ENCODE measurements at places on chromosomes 3 and 15.

DNA sequence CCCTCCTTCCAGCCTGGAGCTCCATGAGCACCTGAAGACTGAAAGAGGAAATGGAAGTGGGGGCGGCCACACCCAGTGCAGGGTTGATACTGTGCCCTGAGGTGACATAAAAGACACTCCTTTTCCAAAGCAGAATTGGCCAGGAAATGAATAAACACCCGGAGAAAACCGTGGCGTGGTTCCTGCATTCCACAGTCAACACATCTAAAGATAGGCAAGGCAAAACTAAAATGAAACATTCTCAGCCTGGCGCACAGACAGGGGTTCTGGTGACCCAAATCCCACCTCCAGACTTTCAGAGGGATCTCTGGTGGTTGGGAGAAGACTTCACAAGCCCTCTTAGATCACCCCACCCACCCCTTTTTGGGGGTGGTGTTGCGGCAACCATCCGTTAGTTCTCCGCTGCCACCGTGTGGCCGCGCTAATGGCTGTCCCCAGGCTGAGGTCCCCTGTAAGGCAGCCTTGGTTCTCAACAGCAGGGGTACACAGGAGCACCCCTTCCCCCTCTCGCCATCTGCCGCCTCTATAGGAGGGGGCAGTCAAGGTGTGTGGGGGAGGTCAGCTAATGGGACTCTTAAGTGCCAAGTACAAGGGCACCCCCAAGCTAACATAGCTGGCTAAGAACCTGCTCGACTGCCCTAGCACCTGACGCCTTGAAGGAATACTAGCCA, 2.5 kb upstream of the MST1R start:
- DNase-seq, result peak; percentile 77

GRCh38 chr3:67723863-67724262, 69.5 kb upstream of the SUCLG2 start:
- DNase-seq, result no peak

- no peak for DNase-seq
Measured at GRCh38 chr3:105315815-105316214, 50.9 kb upstream of the ALCAM start.

DNA sequence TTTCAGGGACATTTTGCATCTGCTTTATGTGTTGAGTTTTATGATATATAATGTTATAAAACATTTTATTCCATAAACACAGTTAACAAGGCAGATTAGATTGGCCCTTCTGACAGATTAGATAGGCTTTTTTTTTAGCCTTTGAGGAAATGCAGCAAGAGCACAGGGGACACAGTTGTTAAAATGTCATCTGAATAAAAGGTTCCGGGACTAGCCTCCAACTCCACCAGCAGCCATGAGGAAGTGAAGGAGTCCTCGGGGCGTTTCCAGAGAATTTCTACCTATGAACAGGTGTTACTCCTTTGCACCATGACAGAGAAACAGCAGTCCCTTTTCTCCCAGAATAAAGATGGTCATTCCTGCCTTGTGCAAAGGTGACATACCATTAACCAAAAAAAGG, 167.8 kb upstream of the KBTBD8 start:
- no peak for DNase-seq

- DNase-seq, result no peak
Measured at GRCh38 chr15:53625962-53626845, 133.3 kb downstream of the WDR72 start.

- DNase-seq, result peak; percentile 85
Measured at GRCh38 chr15:40506964-40507571, 36.3 kb downstream of the CHST14 start.

DNA sequence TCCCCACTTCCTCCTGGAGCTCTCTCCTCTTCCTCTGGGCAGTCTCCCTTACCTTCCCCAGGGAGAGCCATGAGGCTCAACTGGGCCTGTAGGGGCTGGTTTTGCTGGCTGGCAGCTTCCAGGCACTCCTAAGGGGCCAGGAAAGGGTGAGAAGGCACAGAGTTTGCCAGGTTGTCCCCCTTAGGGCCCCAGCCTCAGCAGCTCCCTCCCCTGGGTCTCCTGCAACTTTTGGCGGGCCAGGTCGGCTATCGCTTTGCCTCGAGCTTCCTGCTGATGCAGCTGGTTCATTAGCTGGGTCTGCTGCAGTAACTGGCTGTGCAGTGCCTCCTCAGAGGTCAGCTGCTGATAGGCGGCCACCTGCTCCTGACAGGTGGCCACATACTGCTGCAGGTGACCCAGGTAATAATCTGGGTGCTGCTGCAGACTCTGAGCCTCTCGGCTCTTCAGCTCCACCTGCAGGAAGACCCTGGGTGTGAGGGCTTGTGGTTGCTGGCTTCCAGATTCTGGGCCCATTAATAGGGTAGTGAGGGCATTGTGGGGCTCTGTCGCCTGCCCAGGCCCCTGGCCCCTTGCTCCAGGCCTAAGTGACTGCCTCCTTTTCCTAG, 29.7 kb upstream of the OR4F6 start:
- no peak for DNase-seq

DNA sequence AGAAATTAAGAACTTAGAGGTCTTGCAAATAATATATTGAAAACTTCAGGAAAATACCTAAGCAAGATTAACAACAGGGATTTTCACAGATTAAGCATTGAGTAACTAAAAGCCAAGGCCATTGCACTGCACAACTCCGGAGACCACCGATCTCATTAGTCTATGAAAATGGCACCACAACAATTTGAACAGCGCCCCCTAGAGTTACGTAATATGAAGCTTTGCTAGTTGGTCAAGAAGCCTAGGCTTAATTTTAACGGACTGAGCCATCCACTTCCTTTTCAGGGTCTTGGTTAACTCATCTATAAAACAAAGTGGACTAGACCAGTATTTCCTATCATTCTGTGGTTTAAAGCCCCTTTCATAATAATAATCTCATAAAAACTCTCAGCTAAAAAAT, 24.8 kb downstream of the TMEM212 start:
- no peak for DNase-seq

DNA sequence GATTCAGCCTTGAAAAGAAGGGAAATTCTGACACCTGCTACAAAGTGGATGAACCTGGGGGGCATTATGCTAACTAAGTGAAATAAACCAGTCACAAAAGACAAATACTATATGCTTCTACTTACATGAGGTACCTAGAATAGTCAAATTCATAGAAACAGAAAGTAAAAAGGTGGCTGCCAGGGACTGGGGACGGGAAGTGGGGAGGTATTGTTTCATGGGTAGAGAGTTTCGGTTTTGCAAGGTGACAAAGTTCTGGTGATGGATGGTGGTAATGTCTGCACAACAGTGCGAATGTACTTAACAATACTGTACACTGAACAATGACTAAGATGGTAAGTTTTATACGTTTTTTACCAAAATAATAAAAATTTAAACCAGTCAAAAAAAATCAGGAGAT, 4.8 kb downstream of the IDH2 start:
- no peak for DNase-seq

DNA sequence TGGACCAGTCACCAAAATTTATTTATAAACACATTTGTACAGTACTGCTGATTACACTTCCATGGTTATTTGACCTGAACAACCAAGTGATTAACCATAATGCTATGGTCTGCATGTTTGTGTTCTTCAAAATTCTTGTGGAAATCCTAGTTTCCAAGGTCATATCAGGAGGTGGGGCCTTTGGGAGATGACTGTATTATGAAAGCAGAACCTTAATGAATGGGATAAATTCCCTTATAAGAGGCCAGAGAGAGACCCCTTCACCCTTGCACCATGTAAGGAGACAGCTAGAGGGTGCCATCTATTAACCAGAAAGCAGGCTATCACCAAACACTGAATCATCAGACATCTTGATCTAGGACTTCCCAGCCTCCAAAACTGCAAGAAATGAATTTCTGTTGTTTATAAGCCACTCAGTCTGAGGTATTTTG, 1.9 kb downstream of the SCAPER start:
- DNase-seq, result no peak

- DNase-seq, result peak; percentile 6
Measured at GRCh38 chr3:196962930-196963630, 5.6 kb downstream of the PIGZ start.

- no peak for DNase-seq
Measured at GRCh38 chr3:66577426-66578203, 76.8 kb upstream of the LRIG1 start.

GRCh38 chr3:186592682-186593081, 20.2 kb upstream of the AHSG start:
- no peak for DNase-seq

DNA sequence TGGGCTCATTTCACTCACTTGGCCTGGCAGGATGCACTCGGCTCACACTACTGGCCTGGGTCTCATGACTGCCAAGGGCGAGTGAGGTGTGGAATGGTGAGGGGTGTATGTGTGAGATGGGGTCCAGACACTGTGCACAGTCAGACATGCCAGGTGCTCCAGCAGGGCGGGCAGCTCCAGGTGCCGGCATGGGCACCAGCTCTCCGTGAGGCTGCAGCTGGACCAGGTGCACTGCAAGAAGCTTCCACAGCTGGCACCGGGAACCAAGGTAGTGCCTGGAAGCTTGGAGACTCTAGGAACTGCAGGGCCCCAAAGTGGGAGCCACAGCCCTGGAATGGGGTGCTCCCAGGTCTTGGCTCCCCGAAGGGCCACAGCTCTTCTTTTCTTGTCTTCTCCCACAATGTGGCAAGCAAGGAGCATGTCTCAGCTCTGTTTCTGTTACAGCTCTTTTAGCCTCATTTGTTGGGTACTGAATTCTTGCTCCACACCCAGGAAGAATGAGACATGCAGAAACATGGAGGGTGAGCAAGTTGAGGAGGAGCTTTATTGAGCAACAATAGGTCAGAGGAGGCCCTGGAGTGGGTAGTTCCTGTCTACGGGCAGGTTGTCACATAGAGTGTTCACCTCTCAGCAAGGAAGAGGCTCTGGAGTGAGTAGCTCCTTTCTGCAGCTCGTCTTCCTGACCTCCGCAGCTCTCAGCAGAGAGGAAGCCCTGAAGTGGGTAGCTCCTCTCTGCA, 762.8 kb downstream of the CADM2 start:
- DNase-seq, result no peak

DNA sequence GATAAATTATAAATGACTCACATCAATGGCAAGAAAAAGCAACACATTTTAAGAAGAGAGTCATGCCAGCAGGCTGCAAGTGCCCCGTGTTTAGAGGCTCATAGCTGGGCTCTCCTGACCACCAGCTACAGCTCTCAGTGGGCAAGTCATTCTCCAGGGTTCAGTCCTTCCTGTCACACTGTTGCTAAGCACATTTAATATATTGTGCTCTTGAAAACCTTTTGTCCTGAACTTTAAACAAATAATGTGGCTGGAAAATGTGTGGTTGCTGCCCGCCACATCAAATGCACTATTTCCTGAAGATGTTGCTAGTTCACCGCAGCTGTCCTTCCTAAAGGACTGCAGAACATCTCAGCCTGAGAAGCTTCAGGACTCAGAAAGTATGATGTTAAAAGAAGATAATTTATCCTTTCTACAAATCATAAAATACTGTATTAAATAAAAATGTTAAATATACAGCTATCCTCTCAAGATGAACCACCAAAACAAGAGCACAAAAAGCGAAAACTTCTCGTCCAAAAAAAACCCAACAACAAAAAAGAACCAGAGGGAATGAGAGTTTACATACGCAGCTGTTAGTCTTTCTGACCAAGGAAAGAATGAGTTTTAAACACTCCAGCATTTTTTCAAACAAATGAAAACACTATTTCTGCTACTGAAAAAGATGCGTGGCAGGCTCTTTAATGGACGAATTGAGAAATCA, 951 bp downstream of the TARS3 start:
- DNase-seq, result peak; percentile 61

DNA sequence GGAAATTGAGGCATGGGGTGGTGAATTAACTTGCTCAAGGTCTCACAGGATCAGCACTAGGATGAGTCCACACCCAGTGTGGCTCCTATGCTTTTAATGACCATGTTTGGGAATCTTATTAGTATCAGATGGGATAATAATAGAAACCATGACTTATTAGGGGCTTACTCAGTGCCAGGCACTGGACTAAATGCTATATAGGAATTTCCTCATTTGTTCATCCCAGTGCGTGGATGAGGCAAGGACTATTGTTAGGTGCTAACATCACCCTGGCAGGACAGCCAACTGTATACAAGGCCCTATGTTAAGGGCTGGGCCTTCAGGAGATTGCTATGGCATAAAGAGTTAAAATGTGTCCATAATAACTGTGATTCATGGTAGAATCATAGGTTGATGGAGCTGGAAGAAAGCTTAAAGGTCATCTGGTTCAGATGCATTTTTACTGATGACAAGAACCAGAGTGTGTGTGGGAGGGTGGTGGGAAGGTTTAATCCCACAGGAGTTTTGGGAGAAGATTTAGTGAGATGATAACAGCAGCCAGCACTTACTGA, 4.7 kb upstream of the FEM1B start:
- no peak for DNase-seq

DNA sequence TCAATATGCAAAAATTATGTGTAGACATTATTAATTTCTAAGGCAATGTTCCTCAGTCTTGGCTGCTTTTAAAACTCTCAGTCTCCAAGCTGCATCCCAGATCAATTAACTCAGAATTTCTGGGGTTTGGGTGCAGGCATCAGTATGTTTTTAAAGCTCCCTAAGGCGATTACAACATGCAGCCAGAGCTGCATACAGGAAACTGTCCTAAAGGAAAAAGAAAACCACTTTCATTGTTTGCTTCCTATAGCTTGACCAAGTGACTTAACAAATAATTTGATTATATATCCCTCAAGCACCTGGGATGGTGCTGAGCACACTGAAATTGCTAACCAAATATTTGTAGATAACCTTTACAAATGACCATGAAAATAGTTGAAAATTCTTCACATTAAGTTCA, 194.7 kb downstream of the DTWD1 start:
- DNase-seq, result no peak

- DNase-seq, result no peak
Measured at GRCh38 chr3:6989608-6990291, 128.8 kb downstream of the GRM7 start.

- peak; percentile 47 for DNase-seq
Measured at GRCh38 chr15:75751116-75751875, 38.6 kb upstream of the CSPG4 start.

DNA sequence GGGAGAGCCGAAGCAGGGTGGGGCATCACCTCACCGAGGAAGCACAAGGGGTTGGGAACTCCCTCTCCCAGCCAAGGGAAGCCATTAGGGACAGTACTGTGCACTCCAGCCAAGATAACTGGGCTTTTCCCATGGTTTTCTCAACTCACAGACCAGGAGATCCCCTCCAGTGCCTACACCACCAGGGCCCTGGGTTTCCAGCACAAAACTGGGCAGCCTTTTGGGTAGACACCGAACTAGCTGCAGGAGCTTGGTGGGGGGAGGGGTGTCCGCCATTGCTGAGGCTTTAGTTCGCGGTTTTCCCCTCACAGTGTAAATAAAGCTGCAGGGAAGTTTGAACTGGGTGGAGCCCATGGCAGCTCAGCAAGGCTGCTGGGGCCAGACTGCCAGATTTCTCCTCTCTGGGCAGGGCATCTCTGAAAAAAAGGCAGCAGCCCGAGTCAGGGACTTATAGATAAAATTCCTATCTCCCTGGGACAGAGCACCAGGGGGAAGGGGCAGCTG, 129.6 kb upstream of the LMCD1 start:
- no peak for DNase-seq

DNA sequence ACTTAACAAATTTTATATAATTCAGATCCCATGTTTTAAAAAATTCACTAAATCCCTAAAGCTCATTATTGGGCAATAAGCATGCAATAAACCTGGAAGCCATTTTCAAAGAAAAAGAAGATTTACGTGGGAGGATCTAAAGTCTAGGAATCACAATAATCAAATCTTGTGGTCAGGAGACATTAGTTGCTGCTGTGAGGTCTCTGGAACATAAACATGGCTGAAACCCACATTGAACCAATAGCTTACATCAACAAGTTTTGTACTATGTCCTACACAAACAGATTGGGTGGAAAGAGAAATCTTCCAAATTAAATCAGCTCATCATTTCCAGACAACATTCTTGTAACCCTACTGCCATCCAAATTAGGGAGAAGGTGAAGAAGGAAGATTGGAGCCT, 121.9 kb upstream of the EPHA3 start:
- no peak for DNase-seq
